ENCODE measurements at places on chromosomes 1 and 21.

DNA sequence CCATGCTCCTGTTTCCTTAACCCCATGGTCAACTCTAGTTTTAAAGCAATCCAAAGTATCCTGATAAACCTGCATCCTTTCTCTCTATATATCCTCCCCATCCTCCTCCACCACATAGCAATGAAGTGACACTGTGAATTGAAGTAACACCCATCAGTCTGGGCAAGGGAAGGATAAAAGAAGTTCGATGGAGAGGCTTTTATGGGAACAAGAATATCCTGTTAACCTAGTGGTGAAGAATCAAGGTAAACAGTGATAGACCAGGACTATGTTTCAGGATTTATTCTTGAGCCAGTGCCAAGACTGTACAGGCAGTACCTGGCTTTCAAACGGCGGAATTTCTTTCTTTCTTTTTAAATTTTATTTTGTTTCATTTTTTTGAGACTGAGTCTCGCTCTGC is 17.6 kb downstream of the RABIF start:
- no peak for DNase-seq

DNA sequence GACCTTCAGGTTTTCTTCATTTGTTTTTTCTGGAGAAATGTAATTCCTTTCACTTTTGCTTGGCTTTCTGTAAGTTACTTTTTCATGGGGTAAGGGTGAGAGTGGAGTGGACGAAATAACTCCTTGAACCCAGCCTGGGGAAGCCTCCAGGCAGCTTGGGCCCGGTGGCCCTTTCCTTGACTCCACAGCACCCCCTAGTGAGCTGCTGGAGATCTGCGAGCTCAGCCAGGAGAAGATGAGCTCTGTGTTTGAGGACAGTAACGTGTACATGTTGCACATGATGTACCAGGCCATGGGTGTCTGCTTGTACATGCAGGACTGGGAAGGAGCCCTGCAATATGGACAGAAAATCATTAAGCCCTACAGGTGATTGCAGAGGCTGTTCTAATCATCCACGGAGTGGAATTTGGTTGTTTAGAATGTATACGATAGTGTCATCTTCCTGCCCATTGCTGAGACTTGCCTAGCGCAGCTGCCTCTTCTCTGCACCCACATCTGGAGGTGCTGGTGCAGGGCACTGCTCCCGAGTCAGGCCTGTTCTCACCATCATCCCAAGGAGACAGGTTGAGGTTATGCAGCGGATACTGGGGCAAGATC is 51.0 kb downstream of the SMYD2 start:
- DNase-seq, result peak; percentile 79

GRCh38 chr1:187509091-187509490 is 680.3 kb downstream of the PLA2G4A start:
- no peak for DNase-seq

GRCh38 chr1:910881-911721 is 12.6 kb upstream of the SAMD11 start:
- peak; percentile 77 for DNase-seq

- peak; percentile 12 for DNase-seq
These were observed 190.3 kb downstream of the VPS13D start for GRCh38 chr1:12420171-12420570.

GRCh38 chr1:203407296-203407695 is 56.4 kb upstream of the FMOD start:
- DNase-seq, result no peak

DNA sequence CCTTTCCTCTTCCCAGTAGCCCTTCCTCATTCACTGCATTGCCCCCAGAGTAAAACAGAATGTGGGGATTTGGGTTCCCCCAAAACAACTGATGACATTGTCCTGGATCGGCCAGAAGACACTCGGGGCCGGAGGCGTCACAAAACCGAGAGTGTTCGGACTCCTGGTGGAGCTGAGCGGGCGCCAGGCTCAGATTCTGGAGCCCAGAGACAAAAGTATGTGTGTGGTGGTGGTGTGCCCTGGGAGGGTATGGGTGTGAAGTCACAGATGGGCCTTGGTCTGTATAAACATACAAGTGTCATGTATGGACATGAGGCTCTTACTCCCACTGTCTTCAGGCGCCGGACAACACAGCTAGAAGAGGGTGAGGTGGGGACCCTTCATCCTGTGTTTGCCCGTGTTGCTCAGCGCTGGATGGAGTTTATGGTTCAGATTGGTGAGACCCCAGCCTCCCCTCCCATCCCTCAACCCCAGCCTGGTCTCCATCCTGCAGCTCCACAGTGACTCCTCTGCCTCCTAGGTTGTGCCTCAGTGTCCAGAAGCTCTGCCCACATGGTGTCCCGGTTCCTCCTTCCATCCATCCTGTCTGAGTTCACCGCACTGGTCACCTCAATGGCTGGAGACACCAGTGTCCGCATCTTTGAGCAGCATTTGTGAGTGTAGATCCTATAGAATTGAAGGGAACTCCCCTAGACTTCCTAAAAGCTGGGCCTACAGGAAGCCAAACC is 12.4 kb downstream of the HYI start:
- no peak for DNase-seq

- DNase-seq, result no peak
These were observed 283.9 kb downstream of the LRRC40 start for GRCh38 chr1:69921486-69921885.

- peak; percentile 73 for DNase-seq
These were observed 38.5 kb upstream of the PDE9A start for GRCh38 chr21:42614811-42615351.

- DNase-seq, result no peak
These were observed 51.4 kb downstream of the DPYD start for GRCh38 chr1:97869441-97869840.

DNA sequence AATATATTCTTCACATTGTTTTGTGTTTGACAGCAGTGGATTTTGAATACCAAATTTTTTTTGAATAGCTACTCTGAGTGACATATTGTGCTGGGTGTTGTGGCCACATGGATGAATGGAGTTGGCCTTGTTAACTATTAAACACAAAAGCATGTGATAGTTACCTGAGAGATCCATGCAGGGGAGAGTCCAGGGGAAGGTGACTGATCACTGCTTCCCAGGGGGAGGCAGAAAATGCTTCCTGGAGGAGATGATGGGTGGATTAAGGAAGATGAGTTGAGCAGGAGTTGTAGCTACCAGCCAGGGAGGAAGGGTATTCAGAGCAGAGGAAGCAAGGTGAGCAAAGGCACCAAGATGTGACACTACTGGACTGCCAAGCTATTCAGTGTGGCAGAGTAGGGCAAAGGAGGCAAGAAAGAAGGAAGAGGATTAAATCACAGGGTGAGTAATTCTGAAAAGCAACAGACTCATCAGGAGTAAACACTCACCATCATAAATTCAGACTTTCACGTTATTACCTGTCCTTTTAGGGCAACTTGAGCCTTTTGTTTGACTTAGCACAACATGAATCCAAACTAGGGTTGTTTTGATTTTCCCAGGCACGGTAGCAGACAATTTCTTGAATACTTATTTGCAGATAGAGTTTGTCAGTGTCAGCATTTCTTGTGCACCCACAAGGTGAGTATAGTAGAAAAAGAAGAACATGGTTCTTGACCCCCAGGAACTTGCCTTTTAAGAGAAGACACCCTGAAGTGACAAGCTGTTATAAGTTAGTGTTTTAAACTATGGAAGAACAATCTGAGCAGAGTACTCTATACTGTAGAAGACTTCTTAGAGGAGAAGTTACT is 4.2 kb downstream of the CD46 start:
- no peak for DNase-seq

GRCh38 chr1:54168206-54168965 is 15.6 kb upstream of the CDCP2 start:
- no peak for DNase-seq

DNA sequence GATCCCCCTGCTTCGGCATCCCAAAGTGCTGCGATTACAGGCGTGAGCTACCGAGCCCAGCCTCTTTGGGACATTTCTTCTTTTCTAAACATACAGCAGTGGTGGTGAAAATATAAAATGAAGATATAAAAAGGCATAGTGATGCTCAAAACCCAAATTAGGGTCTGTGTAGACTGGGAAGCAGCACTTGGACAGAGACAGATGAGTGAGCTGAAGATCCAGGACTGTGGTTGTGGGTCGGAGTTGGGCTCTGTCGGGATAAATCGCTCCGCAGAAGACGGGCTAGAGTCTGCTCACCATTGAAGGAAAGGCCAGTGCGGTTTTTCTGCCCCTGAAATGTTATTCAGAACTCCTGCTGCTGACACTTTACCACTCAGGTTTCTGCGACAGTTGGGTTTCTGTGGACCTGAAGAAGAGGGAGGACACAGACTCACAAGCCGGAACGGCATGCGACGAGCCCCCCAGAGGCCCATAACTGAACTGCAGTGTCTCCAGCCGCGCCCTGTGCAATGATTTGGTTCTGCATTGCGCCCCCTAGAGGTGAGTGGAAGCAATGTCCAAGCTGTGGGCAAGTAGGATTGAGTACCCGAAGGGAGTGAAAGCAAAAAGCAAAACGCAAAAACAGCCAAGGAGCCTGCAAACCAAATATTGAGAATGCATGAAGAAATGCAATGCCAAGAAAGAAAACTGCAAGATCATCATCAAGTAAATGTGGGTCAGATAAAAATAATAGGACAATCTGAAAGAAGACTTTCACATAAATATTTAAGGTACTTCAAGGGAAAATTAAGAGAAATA is 66.6 kb downstream of the GABPA start:
- DNase-seq, result peak; percentile 96

GRCh38 chr1:217528271-217528670 is 102.6 kb downstream of the GPATCH2 start:
- DNase-seq, result no peak

DNA sequence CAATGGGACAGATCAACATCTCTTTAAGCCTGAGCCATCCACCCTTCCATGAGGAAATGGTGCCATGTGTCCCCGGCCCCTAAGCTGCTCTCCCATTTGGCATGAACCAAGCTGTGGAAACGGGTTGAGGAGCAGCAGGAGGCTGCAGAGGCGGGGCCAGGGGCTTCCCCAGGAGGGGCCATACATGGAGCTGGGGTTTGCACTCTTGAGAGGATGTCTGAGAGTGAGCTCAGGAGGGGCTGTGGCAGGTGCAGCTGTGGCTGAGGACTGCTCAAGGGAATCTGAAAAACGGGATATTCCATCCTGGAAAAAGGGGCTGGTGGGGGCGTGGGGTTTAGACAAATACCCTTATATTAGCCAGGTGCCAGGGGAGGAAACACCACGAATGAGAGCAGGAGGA is 7.1 kb upstream of the CLEC20A start:
- DNase-seq, result no peak

DNA sequence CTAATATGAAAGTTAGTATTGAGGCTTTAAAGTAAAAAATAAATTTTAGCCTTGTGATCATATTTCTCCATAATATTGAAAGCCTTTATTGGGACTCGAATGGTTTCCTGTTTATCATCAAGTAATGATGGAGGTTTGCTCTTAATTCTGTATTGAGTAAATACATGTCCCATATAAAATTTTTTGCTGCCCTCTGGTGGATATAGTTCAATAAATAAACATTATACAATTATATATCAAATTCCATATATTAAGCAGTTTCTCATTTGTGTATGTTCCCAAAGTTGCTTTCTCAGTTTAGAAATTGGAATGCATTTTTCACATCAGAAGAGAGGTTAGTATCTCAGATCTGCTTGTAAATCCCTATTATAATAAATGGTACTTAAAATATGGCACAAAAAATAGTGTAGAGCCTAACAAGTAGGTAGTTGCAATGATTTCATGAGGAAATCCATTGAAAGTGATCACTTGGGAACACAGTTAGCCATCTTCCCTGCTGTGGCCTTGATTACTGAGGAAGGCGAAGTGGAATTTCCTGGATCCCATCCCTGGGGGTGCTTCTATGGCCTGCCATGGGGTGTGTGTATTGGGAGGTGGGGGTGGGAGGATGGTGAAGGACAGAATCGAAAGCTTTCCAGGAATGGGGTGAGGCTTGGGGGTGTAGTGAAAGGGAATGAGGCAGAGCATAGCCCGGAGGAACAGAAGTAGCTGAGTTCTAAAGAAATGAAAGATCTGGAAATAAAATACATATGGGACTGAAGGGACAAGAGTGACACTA is 84.1 kb upstream of the C21orf91 start:
- peak; percentile 88 for DNase-seq

DNA sequence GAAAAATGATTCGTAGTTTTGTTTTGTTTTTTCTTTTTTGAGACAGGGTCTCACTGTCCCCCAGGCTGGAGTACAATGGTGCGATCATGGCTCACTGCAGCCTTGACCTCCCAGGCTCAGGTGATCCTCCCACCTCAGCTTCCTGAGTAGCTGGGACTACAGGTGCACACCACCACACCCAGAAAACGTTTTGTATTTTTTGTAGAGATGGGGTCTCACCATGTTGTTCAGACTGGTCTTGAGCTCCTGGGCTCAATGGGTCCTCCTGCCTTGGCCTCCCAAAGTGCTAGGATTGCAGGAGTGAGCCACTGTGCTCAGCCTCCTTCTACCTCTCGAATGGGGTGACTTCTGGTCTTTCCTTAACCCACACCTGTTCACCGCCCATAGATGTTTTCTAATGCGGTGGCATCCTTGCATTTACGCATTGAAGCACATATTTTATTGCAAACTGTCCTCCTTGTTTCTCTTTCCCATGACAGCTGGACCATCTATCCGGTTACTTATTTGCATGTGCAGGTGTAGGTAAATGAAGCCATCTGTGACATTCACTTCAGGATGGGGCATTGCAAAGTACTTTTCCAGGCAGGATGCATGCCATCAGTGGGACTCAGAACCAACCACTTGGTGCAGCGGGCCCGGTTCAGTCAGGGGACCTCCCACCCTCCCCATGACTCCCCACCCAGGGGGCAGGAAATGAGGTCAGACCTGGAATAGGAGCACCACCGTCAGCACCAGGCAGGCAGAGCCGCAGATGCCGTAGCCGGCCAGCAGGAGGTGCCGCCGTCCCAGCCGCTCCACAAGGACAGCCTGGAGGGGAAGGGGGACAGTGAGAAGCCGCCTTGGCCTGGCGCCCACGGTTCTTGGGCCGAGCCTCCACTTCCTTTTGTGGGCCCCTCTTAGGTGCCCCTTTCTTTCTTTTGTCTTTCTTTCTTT is 16.5 kb downstream of the SLC2A7 start:
- DNase-seq, result peak; percentile 26

DNA sequence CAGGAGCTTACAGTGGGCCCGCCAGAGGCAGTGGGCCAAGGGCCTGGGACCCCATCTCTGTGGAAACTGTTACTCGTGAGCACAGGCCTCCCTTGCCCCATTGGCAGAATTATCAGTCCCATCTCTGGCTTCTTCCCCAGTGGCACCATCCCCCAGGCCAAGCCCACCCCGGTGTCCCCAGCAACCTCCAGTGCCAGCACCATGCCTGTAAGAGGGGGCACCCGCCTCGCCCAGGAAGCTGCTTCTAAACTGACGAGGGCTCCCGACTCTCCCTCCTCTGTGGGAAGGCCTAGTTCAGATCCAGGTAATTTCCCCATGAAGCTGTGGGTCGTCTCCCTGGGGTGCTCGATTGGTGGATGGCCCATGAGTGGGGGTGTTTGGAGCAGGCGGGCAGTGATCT is 46.8 kb downstream of the TNFRSF8 start:
- DNase-seq, result no peak
